ENCODE measurements at places on chromosomes 6 and 20.

DNA sequence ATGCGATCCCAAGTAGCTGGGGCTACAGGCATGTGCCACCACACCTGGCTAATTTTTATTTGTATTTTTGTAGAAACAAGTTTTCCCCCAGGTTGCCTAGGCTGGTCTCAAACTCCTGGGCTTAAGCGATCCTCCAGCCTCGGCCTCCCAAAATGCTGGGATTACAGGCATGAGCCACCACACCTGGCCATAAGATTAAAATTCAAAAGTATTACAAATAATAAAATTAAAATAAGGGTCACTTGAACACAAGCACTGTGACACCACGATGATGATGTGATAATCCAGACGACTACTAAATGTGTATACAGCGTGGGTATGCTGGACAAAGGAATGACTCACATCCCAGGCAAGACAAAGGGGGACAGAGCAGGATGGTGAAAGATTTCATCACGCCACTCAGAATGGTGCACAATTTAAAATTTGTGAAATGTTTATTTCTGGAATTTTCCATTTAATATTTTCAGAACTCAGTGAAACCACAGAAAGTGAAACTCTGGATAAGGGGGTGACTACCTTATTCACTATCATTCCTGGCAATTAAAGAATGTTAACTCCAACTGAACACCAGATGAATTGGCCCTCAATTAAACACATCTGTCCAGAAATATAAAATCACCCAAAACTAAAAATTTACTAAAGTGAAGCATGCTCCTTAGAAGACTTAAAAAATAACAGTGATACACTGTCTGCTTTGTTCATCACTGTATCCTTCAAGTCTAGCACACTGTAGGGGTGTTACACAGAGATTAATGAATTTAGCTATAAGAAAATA, 13.1 kb downstream of the B4GALT5 start:
- DNase-seq = no peak

DNA sequence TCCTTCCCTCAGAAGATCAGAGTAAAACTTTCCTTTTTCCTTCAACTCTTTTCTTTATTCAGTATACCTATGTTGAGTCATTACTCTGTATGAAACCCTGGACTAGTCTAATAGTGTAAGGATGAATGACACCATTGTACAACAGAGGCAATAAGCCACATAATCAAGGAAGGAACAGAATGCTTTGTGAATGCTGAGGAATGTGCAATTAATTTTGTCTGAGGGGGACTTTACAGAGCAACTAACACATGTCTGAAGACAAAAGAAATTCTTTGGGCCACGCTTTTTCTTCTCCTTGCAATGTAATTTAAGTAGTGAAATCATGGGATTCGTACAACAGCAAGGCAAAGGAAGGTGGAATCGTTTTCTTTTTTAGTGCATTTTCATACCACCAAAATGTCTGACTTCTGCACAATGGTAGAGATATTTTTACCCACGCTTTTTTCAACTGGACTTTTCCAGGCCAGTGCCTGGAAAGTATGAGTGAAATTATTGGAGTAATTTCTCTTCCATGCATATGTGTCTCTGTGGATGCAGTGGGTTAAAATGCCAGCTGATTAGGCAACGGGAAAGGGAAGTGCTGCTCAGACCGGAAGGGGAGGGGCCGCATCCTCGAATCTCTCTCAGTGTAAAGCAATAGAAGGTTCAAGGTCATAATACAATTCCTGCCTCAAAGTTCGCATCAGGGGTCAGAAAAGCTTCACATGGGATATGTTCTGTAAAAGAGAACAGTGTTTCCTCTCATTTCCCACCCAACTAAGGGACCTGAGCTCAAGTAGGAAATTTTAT, 89.9 kb upstream of the MTHFD1L start:
- DNase-seq = no peak

GRCh38 chr6:164130151-164130550, 715.6 kb downstream of the QKI start:
- no peak for DNase-seq

DNA sequence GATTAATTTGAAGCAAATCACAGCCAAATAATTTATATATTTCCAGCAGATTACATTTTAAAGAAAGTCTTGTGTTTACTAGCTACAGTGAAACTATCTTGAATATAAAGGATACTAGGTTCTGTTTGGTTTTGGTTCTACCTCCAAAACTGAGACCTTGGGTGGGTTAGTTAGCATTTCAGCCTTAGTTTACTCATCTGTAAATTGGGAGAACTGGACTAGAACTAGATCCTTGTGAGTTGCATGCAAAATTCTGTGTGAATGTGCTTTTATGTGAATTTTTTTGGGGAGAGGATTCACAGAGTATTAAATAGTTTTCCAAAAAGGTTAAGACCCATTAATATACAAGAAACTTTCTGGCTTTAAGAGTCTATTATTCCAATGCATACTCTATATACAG, 4.1 kb downstream of the GMNN start:
- no peak for DNase-seq

- DNase-seq = no peak
Observed at GRCh38 chr6:149696901-149697300, 21.0 kb downstream of the LATS1 start.
